ENCODE measurements at places on chromosomes 3 and 15.

GRCh38 chr15:70866982-70867641 is 13.2 kb upstream of the LARP6 start:
- no peak for DNase-seq

DNA sequence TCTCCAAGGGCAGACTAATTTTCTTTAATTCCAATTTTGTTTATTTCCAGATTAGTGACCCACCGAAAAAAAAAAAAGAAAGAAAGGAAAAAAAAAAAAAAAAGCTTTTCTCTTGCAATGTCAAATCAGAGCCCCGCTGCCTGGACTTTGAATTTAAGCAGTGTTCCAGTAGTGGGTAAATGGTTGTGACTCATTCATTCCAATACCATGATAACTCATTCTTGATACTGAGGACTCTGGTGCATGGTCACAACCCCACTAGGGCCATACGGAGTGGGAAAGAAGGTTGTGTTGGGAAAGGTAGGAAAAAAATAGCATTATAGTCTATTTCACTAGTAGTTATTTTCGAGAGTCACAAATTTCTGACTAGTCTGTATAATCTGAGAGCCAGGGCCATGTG is 59.1 kb upstream of the COL8A1 start:
- DNase-seq = peak; percentile 34

- DNase-seq = no peak
These were observed 31.1 kb downstream of the MAGEL2 start for GRCh38 chr15:23616536-23616935.

DNA sequence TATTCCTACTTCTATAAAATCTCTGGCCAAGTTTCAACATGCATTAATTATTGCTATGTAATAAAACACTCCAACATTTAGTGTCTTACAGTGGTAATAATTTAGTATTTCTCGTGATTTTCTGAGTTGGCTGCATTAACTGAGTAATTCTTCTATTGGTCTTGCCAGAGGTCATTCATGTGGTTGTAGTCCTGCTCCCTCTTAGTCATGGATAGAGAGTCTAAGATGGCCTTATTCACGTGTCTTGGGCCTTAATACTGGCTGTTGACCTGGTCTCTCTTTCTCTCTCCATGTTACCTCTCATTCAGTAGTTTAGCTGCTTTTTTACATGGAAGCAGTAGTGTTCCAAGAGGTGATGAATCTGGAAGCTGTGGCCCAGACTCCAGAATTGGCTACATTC is 140.1 kb upstream of the ZBTB20 start:
- DNase-seq = no peak

GRCh38 chr15:91857772-91858171 is 4.3 kb downstream of the SLCO3A1 start:
- DNase-seq = no peak

- DNase-seq = no peak
These were observed 33.7 kb downstream of the IDH3A start for GRCh38 chr15:78182821-78183220.

GRCh38 chr15:25178835-25179672 is 224.3 kb downstream of the SNRPN start:
- DNase-seq = no peak

GRCh38 chr15:44882499-44882968 is 74.0 kb upstream of the TERB2 start:
- no peak for DNase-seq

GRCh38 chr3:158753854-158754253 is 21.6 kb upstream of the RARRES1 start:
- no peak for DNase-seq

DNA sequence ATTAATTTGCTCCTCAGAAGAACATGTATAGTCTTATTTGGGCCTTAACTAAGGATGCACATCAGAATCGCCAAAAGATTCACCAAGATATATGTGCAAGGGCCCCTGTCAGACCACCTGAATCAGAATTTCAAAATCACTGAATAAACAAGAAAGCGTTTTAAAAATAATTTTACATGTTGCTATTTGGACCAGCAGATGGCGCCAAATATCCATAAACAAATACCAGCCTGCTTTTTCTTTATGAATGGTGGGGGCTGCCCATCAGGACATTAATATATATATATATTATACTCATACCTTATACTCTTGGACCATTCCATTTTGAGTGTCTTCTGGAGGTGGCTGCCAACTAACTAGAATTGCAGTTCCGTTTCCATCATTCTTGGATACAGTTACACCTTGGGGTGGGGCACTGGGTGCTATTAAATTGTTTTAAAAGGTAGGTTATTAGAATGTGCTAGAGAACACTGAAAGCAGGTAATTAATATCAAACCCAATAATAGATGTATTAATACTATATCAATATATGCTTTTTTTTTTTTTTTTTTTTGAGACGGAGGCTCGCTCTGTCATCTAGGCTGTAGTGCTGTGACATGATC is 1108.3 kb downstream of the ROBO1 start:
- DNase-seq = peak; percentile 18

DNA sequence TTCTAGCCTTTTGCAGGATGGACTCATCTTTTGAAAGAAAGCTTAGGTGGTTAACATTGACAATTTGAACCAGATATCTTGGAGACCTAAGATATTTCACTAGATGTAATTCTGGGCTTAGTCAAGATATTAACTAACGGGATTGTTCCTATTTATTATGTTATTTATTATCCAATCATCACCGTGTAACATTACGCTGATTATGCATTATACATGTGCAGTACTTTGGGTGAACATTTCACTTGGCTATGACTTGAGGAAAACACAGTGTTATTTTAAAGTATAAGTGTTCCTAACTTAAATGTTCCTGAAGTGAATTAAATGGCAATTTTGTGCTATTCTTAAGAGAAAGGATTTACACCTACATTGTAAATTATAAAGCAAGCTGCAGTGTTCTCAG is 574.5 kb upstream of the KCNMB2 start:
- no peak for DNase-seq

- no peak for DNase-seq
These were observed 7.8 kb upstream of the SLC7A14 start for GRCh38 chr3:170593634-170594033.

GRCh38 chr3:159785273-159785708 is 203.3 kb upstream of the IL12A start:
- DNase-seq = no peak

DNA sequence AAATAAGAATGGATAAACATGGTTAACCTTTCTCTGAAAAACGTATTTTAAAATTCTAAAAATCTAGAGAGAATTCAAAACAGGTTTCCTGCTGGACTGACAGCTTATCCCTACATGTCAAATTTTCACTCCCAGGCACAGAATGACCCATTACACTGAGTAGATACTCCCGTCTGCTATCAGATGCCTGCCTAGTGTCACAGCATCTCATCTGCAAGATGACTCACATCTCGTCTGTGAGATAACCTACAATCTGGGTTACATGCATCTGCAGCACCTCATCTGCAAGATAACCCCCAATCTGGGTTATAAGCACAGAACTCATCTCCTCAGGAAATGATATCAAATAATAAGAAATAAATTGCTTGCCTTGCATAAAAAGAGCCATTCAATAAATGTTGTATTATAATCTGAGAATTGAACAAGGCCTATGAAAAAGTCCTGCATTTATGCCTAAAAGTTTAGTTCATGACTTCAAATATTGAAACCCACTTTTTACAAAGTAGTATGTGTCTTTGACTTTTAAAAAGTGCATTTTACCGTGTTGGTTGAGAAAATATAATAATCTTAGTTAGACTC is 188.3 kb upstream of the THBS1 start:
- DNase-seq = no peak

GRCh38 chr3:13873818-13874217 is 6.1 kb downstream of the WNT7A start:
- DNase-seq = no peak

GRCh38 chr3:38579141-38579540 is 70.3 kb downstream of the SCN5A start:
- DNase-seq = no peak

- DNase-seq = peak; percentile 34
These were observed 130.6 kb downstream of the STAG1 start for GRCh38 chr3:136621628-136622027.

DNA sequence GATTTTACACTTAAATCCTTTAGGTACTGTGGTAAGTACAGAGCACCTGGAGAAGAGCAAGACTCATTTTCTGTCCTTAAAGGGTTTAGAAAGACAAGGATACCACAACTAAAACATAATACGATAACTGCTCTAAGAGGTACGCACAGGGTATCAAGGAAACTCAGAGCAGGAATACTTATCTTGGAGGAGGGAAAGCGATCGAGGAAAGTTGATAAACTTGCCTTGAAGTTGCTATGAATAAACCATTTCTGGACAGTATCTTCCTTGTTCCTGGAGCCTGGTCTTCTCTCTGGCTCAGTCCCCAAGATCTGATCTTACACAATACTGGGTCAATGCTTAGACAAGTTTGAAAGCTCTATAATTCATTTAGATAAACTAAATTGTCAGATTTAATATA is 17.6 kb upstream of the GATM start:
- no peak for DNase-seq

- DNase-seq = no peak
These were observed 40.9 kb upstream of the FAM3D start for GRCh38 chr3:58707390-58707930.

GRCh38 chr3:9681723-9682081 is 21.9 kb upstream of the CPNE9 start:
- DNase-seq = no peak

DNA sequence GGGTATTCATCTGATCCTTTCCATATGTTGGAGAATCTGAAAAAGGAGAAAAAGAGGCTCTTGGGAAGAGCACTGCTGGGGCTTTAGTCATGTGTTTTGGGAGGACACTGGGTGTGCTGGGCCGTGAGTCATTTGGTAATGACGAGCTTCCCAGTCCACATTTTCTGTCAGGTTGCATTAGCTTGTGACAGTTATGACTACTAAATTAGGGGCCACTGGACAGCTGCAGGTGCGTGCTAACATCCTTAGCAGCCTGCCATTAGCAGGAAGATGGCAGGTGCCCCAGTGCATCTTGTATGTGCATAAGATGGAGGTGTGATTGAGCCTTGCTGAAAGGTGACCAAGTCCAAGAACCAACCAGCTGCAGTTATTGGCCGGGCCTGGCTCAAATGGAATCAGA is 242.4 kb downstream of the RYR3 start:
- DNase-seq = no peak

- no peak for DNase-seq
These were observed 173.5 kb upstream of the WNT5A start for GRCh38 chr3:55660642-55661041.

GRCh38 chr3:13637953-13638352 is 89.0 kb downstream of the FBLN2 start:
- no peak for DNase-seq

GRCh38 chr3:126524429-126524988 is 554 bp downstream of the CHST13 start:
- no peak for DNase-seq

- no peak for DNase-seq
These were observed 191.3 kb downstream of the ZMAT3 start for GRCh38 chr3:178880274-178880673.

DNA sequence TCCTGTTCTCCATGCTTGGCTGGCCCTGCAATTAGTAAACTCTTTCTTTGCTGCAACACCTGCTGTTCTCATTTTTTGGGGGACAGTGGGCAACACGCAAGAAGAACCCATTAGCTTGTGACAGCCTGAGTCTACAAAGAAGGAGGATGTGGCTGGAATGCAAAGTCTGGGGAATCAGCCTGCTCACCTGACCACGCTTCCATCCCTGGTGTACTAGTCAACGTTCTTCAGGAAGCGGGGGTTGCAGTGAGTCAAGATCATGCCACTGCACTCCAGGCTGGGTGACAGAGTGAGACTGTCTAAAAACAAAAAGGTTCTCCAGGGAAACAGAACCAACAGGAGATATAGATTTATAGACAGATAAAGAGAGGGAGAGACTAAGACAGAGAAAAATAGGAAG is 27.7 kb upstream of the KBTBD12 start:
- DNase-seq = no peak

GRCh38 chr15:94480289-94480834 is 249.0 kb downstream of the MCTP2 start:
- DNase-seq = no peak

- DNase-seq = no peak
These were observed 53.6 kb downstream of the RHCG start for GRCh38 chr15:89442671-89443307.

DNA sequence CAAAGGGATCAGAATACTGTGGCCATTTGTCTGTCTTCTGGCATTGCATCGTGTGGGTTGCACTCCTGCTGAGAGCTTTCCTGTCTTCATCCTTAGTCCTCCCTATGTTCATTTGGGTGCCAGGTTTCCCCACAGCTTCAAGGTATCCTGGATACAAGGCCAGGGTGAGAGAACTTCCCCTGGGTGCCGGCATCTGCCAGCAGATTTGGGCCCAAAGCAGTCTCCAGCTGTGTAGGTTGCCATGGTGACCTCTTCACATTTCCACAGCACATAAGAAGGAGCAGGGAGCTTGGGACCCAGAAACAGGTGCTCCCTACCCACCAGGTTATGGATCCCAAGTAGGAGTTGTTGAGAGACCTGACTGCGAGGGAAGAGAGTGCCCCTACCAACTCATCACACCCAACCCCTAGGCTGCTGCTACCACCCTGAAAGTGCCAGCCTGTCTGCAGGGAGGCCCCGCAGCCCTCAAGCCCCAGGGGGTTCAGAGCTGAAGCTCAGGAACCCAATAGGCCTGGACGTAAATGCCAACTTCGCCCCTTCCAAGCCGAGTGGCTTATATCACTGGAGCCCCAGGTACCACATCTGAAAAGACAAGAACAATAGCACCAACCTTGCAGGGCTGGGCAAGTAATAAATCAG is 19.9 kb downstream of the TTC21A start:
- no peak for DNase-seq

GRCh38 chr3:123586131-123586530 is 1.3 kb upstream of the HACD2 start:
- DNase-seq = peak; percentile 16

DNA sequence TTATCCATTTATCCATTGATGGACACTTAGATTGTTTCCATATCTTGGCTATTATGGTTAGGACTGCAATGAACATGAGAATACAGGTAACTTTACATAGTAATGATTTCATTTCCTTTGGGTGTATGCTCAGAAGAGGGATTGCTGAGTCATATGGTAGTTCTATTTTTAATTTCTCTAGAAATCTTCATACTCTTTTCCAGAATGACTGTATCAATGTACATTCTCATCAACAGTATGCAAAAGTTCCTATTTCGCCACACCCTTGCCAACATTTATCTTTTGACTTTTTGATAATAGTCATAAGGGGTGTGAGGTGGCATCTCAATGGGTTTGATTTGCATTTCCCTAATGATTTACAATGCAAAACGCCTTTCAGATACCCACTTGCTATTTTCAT is 6.2 kb upstream of the NIPA1 start:
- DNase-seq = no peak

- no peak for DNase-seq
These were observed 221.4 kb upstream of the SUCLG2 start for GRCh38 chr3:67875858-67876257.

GRCh38 chr3:13655061-13655913 is 106.4 kb downstream of the FBLN2 start:
- peak; percentile 35 for DNase-seq

- no peak for DNase-seq
These were observed 61.8 kb downstream of the SCN5A start for GRCh38 chr3:38587548-38588131.

GRCh38 chr15:62241135-62241770 is 76.2 kb upstream of the C2CD4B start:
- no peak for DNase-seq
